GM12865 (cell line): ENCODE measurements at places on chromosomes 7 and 10.

- DNase-seq: no peak
These were observed 137.6 kb upstream of the THSD7A start for GRCh38 chr7:11969643-11970042.

DNA sequence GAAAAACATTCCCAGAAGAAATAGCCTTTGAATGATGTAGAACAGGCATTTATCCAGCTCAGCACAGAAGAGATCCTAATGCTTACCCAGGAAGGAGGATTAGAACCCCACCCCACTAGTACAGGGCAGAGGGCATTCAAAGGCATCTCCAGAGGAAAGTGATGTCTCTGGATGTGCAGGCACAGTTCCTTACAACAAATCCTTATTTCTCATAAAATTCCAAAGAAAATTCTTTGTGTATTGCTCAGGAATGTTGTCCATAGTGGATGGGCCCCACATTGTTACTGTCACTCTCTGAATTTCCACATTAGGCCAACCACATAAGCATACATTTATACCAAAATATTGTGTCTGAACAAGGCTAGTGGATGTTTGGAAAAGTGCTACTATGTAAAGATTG, 243.0 kb downstream of the ADRA2A start:
- DNase-seq: no peak

- no peak for DNase-seq
These were observed 32.3 kb upstream of the TM9SF3 start for GRCh38 chr10:96619120-96619519.

DNA sequence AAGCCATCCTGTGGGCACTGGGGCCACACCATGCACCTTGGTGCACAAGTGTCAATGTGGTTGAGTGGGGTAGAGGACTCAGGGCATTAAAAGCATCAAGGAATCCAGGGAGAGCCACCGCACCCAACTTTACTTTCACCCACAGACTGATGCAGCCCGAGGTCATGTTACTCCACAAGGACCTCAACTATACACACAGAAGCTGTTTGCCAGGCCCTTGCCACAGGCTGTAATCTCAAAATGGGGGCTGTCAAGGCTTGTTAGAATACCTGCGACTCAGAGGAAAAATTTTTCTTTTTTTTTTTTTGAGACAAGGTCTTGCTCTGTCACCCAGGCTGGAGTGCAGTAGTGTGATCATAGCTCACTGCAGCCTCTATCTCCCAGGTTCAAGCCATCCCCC, 26.5 kb upstream of the KCTD7 start:
- no peak for DNase-seq

- DNase-seq: no peak
These were observed 338.5 kb downstream of the PARD3 start for GRCh38 chr10:34476608-34477007.

DNA sequence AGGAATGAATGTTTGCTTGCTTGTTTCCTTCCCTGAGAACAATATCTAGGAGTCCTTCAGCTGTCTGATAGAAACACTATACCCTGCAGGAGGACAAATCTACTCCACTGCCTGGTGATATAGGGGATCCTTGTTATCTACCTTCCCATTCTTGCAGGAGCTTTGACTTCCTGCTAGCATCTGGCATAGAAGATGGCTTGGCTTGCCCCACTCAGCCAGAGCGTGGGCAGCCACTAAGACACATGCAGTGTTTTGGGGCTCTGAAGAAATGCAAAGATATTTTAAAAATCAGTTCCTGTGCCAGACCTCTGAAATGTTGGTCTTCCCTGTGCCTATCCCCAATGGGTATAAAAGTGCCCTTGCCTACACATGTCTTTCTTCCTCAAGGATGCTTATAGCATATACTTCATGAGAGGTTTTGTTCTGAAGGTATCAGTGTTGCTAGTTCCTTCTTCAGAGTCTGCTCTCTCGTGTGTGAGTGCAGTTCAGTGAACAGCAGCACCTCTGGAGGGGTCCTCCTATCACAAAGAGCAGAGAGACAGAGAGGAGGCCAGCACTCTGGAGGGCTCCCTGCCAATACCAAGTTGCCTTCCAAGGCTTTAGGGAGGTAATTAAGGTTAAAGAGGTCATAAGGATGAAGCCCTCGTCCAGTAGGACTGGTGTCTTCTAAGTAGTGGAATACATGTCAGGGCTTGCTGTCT, 149.1 kb upstream of the CALCR start:
- no peak for DNase-seq

- no peak for DNase-seq
These were observed 26.7 kb upstream of the SLF2 start for GRCh38 chr10:100886091-100886490.

DNA sequence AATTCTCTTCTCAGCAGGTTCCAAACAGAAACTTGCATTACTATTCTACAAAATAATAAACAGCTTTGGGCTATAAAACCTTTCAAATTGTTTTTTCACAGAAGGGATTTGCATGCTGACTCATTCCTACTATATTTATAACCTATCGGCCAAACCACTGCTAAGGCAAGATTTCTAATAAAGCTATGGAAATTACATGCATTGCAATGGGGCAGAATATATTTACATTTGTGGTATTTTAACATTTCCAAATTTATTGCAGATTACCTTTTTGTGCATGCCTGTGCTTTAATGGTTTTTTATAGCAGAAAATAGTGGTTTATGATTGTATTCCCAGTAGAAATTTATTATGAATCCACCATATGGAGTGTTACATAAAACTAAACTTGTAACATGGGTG, 69.0 kb upstream of the NPVF start:
- no peak for DNase-seq

- no peak for DNase-seq
These were observed 9.2 kb downstream of the ZNF488 start for GRCh38 chr10:47374611-47375536.

GRCh38 chr10:116136261-116136660, 136.7 kb downstream of the GFRA1 start:
- DNase-seq: no peak

DNA sequence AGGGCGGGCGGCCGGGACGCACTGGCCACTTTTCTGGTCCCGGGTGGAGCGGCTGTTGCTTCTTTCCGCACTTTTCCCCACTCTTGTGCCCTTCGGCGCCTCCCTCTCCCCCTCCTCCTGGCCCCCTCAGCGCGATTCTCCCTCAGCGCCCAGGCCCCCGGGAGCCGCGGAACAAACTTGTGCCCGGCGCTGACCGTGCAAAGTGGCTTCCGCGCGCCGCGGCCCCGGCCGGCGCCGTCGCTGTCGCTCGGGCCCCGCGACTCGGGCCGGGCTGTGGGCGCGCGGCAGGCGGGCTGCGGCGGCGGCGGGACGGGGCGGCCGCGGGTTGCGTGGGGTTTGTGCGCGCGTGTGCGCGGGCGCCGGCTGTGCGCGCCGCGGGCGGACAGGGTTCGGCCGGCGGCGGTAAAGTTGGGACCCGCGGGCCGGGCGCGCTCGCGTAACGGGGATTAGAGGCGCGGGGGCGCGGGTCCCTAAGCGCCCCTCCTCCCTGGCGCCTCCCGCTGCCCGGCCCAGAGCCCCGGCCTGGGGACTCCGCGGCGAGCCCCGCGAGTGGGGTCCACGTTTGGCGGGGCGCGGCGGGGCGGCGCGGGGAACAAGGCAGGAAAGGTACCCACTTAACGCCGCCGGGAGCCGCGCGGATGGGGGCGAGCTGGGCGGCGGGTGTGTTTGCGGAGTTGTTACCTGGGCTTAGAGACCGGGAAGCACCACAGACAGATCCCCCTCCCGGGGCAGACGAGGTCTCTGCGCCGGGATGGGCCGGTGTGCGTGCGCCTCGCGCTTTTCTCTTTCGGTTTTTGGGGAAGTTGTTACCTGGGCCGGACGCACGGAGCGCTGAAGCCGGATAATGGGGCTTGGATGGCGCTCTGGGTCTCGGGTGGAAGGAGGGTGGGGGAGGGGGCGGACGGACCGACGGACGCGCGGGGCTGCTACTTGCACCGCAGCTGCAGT, 860 bp downstream of the ZEB1 start:
- peak; percentile 84 for DNase-seq

GRCh38 chr10:44755481-44755880, 155.7 kb upstream of the TMEM72 start:
- DNase-seq: no peak
